ENCODE measurements at places on chromosomes 7 and 10.

- no peak for DNase-seq
Observed at GRCh38 chr7:95479992-95480624, 5.6 kb upstream of the ASB4 start.

DNA sequence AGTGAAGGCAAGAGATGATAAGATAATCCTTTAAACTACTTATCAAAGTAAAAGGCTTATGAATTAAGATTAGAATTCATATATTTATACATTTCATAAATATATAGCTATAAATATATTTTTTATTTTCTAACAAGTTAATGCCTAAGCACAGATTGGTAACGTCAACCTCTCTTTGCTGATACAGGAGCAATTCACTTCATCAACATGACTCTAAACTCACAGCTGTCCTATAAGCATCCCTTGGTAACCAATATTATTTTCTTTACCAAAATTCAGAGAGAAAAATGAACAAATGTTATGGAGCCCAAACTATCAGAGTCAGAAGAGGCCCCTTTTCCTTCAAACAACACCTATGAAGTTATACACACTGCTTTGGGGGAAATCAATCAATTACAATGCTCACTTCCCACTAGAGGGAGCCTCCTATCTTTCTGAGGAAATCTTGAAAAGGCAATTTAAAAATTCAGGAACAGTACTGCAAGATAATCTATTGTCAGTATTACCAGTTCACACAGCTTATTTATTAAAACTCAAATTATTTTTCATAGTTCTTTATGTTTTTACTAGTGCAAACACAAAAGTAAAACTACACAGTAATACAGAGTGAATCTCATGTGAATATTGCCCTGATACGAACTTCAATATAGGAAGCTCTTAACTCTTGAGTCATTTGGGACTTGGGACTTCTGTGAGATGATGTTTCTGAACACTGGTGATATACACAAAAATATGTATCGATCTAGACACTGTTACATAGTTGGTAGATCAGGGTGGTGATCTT is 51.0 kb upstream of the NOBOX start:
- no peak for DNase-seq

GRCh38 chr10:131954356-131954965 is 27.3 kb downstream of the BNIP3 start:
- no peak for DNase-seq

DNA sequence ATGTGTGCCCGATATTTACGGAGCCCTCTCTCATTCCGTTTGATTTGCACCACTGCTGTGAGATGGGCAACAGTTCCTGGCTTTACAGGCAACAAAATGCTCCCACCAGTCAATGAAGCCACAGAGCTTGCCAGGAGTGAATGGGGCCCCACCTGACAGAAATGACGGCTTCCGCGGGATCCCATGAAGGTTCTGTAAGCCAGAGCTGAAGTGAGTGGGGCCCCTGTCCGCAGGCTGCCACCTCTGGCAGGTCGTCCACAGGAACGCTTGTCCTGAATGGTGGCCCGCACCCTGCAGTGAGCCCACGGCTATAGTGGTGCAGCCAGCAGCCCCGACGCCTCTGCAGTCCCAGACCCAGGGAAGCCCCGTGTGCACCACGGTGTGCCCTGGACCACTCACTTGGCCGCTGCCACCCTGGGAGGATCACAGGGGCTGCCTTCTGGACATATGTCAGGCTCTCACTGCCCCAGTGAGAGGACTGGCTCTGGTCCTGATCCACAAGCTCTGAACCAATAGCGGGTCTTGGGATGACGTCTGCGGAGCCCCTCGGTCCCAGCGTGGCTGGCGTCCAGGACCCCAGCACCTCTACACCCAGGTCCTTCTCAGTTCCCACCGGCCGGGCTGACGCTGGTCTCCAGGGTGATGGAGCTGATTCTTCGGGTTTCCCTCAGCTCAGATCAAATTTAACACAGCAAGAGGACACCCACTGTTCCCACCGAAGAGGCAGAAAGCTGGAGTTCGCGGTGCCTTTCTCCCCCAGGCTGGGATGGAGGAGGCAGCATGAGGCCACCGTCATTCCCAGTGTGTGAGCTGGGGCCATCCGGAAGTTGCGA is 511.9 kb downstream of the DNAJB6 start:
- DNase-seq = no peak

DNA sequence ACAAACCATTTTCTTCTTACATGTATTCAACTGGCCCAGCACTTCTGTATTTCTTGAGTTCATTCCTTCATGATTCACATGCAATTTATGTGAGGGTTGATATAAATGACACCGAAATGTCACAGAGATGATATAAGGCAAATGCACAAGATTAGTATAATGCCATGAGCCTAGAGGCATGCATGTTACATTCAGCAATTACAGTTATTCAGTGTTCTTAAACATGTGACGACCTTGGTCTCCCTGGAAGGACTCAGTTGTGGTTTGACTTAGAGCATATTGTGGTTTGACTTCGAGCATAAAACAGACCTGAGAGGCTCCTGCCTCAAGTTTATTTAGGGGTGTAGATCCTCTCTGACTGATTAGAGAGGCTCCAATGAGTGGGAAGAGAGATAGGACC is 752.1 kb upstream of the POM121L12 start:
- DNase-seq = no peak

GRCh38 chr7:131482800-131483199 is 73.6 kb downstream of the PODXL start:
- DNase-seq = no peak

GRCh38 chr7:117227091-117227490 is 95.8 kb downstream of the WNT2 start:
- peak; percentile 2 for DNase-seq

DNA sequence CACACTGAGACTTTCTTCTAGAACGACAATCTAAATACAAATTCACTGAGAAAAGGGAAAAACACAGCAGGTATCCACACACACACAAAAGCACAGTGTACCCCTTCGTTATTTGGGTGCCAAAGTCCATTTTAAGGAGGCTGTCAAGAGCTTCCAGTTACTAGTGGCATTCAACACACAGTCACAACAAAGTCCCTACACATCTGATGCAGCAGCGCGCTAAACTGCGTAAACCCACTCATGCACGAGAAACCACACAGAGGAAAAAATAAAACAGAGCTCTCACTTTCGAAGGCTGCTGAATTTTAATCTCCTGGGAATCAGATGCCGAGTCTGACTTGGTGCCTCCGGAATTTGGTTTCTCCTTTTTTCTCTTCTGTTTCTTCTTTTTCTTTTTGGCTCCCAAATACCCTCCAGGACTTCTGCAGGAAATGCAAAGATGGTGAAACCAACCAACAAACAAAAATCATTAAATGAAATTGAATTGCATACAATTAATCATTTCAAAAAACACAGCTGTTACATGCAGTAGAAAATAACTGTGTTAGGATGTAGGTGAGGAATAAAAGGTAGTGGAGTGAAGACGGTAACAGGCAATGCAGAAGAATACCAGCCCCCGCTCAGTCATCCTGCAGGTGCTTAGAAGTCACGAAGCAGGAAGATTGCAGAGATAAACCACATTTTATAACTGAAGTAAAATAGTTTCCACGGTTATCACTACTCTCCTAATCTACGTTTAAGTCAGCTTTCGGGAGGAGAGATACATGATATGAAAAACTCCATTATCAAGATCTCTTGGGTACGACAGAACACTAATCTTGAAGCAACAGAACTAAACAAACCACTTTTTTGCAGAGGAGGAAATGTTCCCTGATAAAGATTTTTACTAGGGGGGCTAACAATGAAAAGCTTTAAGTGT is 27.1 kb downstream of the NMT2 start:
- no peak for DNase-seq

DNA sequence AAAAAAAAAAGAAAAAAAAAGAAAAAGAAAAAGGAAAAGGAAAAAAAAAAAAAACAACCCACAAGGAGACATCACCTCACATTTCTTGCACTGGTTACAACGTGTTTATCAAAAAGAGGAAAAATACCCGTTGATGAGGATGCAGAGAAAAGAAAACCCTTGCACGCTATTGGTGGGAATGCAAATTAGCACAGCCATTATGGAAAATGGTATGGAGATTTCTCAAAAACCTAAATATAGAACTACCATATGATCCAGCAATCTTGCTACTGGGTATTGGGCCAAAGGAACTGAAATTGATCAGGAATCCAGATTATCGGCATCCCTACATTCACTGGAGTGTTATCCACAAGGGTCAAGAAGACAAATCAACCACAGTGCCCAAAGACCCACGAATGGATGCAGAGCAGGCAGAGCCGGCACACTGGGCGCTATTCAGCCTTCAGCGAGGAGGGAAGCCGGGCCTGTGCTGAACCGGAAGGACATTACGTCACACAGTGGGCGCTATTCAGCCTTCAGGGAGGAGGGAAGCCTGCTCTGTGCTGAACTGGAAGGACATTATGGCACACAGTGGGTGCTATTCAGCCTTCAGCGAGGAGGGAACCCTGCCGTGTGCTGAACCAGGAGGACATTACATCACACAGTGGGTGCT is 258.7 kb downstream of the ZMYND11 start:
- peak; percentile 4 for DNase-seq

GRCh38 chr10:126243306-126243705 is 145.0 kb downstream of the ADAM12 start:
- no peak for DNase-seq

DNA sequence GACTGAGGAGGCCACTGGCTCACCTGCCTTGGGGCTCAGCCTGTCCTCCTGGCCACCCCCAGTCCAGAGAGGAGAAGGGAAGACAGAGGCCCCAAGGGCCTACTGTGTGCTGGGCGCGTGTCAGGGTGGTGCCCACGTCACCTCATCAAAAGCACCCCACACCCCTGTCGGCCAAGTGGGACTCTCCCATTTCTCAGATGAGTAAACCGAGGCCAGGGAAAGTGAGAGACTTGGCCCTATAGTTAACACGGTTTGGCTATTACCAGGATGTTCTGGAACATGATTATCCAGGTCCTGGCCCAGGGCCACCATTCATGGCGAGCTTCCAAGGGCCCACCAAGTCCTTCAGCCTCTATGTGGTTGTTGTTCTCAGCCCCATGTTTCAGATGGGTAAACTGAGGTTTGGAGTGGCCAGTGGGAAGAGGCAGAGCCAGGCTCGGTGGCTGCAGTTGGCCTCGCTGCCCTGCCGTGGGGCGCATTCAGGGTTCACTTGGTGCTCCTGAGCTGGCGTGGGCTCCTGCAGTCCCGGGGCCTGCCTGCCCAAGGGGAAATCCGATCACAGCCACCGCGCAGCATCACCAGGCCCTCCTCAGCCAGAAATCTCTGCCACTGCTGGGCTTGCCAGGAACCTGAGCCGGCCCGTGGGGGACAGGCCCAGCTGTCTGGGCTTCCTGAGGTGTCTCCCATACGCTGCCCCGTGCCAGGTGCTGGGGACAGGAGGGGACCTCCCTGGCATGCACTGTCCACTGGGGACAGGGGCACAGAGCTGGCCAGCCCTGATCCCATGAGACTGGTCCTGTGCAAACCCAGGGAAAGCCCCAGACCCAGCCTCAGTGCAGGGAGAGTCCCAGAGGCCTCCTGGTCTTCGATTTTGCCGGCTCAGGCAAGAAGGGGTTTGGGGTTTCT is 117.7 kb upstream of the TNRC18 start:
- no peak for DNase-seq

- DNase-seq = no peak
Observed at GRCh38 chr10:113823389-113823788, 30.5 kb downstream of the DCLRE1A start.

DNA sequence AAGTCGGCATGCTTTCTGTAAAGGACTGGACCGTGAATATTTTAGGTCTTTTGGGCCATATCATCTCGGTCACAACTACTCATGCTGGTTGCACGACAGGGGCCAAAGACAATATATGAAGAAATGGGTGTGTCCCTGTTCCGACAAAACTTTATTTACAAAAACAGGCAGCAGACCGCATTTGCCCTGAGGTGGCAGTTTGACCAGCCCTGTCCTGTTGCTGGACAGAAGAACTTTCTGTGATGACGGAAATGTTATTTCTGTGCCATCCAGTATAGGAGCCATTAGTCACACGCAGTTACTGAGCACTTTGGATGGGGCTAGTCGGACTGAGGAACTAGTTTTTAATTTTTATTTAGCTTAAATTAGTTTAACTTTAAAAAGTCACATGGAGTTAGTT is 112.8 kb upstream of the CARD11 start:
- DNase-seq = no peak

Measured in inflammatory macrophage (primary cell).